ENCODE measurements at places on chromosomes 1 and 21.

- no peak for DNase-seq
Measured at GRCh38 chr1:166925810-166926478, 49.4 kb downstream of the ILDR2 start.

GRCh38 chr1:218304281-218305039 lies 19.4 kb downstream of the RRP15 start:
- no peak for DNase-seq

DNA sequence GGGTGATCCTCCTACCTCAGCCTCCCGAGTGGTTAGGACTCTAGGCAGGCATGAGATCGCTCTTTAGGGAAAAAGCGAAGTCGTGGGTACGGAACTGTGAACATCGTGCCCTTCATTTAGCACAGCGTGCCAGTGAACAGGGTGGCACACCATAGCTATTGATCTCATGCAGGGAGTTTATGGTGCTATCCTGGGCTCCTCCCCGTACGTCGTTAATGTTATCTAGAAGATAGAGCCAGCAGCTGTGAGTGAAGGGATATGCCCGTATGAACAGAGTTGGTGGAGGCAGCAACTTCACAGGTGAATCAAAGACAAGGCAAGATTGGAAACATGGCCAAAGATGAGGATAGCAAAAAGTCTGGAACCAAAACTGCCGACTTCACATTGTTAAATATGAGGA lies 11.2 kb downstream of the CLCN6 start:
- DNase-seq: no peak

DNA sequence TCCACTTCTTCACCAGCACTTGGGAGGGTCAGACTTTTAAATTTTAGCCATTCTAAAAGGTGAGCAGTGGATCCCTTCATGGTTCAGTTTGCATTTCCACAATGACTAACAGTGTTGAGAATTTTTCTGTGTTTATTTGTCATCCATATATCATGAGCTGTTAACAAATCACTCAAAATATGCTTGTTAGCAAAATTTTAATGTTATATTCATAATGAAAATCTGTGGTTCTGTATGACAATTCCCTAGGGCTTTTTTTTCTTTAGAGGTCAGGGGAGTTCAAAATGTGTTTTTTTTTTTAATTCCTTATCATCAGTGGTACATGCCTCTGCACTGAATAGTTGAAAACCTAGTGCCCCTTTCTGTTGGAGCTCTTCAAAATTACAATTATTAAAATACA lies 682.2 kb upstream of the ADGRL2 start:
- DNase-seq: no peak

DNA sequence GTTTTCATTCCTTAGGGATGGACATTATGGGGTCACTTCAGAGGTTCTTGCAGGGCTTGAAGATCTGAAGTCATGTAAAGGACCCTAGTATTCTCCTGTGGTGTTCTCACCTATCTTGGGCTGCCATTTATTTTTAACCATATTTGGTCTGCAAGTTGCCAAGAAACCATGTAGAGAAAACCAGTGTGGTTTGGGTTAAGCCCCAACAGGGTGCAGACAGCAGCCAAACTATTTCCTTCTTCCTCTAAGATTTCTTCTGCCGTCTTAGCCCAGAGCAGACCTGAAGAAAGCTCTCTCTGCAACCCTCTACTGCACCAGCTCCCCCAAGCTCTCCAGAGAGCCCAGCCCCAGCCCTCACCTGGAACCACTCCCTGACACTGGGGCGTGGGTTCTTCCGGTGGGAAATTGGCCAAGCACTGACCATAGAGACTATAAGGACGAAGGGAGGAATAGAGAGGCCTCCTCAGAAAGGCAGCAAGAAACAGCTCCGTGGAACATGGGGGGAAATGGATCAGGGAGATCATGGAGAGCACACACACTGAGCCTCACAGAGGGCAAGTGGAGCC lies 136.6 kb downstream of the SYF2 start:
- DNase-seq: no peak

- DNase-seq: no peak
Measured at GRCh38 chr21:14991957-14992356, 72.8 kb downstream of the NRIP1 start.

GRCh38 chr21:33789697-33790096 lies 125.9 kb downstream of the ATP5PO start:
- no peak for DNase-seq

DNA sequence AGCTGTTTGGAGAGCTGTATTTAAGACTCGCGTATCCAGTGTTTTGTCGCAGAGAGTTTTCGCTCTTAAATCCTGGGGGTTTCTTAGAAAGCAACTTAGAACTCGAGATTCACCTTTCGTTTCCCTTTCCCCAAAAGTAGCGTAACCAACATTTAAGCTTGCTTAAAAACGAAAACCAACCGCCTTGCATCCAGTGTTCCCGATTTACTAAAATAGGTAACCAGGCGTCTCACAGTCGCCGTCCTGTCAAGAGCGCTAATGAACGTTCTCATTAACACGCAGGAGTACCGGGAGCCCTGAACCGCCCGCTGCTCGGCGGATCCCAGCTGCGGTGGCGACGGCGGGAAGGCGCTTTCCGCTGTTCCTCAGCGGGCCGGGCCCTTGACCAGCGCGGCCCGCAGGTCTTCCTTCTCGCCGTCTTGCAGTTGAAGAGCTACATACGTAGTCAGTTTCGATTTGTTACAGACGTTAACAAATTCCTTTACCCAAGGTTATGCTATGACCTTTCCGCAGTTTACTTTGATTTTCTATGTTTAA lies 1.9 kb downstream of the OLIG1 start:
- DNase-seq: peak; percentile 5

DNA sequence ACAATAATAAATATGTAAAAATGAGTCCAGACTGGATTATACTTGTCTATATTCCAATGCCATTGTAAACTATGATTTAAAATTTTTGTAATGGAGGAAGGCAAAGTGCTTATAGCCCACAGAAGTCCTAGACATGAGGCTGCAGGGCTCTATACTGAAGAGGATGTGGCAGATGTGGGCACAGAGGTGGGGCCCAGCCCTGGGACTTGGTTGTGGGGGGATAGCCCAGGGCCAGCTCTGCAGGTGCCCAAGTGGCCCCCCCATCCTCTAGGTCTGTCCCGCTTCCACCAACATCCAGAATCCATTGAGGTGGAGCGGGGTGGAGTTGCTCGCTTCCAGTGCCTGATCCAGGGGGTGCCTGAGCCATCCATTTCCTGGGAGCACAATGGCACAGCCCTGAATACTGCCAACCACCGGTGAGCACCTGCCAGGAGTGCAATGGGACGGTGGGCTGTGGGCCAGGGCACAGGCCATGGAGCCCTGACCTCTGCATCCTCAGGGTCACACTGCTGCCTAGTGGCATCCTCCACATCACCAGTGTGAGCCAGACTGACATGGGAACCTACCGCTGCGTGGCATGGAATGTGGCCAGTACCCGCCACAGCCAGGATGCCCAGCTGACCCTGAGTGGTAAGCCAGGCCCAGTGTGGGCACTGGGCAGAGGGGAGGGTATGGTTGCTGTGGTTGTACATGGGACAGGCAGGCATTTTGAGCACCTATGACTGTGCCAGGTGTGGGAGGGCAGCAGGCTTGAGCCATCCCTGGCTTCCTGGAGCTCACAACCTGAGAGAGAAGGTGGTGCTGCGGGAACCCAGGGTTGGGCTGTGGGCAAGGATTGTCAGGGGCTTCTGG lies 21.0 kb downstream of the SLC27A3 start:
- no peak for DNase-seq

GRCh38 chr1:93437976-93438605 lies 9.8 kb upstream of the FNBP1L start:
- no peak for DNase-seq

GRCh38 chr1:53196017-53196484 lies 573 bp upstream of the CPT2 start:
- no peak for DNase-seq

DNA sequence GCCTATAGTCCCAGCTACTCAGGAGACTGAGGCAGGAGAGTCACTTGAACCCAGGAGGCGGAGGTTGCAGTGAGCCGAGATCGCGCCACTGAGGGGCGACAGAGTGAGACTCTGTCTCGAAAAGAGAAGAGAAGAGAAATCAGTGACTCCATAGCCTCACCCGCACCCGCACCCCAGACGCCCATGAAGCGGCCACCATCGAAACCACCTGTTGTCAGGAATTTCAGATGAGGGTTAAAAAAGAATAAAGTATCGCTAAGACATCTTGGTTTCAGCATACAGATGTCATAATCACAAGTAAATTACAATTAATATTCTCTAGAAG lies 47.4 kb downstream of the NPHP4 start:
- no peak for DNase-seq

DNA sequence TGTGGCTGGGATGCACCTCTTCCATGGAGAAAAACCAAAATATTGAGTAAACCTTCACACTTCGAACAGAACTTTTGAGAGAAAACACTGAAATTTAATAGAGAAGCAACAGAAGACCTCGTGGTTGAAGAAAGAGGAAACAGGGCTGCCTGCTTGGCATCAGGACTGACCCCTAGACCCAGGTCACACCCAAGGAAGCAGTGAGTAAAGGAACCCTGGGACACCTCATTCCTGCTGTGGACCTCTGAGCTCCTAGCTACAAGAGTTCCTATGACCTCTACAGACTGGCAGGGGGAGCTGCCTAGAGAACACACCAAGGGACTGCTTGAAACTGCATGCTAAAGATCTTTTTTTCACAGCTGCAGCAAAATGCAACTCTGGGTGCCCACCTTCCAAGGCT lies 67.8 kb downstream of the FASLG start:
- no peak for DNase-seq

- DNase-seq: no peak
Measured at GRCh38 chr1:4984841-4985240, 330.4 kb downstream of the AJAP1 start.

DNA sequence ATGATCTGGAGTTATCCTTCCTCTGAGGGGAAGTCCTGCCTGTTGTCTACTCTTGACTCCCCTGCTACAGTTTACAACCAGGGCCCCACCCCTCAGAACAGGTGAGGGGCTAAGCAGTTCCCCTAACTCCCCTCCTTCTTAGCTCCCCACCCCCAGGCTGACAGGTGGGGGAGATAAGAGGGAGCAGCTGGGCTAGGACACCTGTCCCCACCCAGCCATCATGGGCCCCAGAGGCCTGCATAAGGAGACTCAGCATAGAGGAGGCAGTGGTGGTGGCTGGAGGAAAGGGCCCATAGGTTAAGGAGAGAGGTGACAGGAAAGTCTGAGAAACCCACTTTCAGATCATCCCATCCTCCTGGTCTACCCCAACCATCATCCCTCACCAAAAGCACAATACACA lies 6.8 kb downstream of the MEF2D start:
- DNase-seq: no peak

- DNase-seq: no peak
Measured at GRCh38 chr21:43273708-43274021, 104.9 kb downstream of the CRYAA start.

DNA sequence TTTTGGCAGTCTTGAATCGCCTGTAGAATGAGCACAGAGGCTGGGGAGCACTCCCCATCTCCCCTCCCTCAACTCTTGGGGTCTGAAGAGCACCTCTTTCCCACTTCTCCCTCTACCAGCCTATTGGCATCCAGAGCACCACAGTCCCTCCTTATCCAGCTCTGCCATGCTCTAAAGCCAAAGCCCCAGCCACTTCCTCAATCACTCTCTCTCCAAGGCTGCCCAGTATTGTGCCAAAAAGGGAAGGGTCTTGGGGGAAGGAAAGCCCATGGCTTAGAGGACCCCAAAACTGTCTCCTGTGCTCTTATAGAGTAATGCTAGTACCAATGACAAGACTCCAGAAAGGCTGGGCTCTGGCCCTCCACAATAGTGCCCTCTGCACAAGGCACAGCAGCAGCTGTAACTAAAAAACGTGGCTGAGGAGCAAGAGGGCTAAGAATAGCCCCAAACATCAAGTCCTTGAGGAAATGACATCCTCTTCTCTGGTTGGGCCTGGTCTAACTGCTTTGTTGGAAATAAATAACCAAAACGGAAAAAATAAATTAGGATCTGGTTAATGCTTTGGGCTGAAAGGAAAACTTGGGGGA lies 28.4 kb downstream of the SLC27A3 start:
- no peak for DNase-seq

All from activated CD4-positive, alpha-beta T cell treated with anti-CD3 and anti-CD28 coated beads for 48 hours (primary cell).